ENCODE measurements at places on chromosomes 1 and 21.
A peak's percentile ranks its signal among the peaks of the same experiment; 100 is the strongest.

DNA sequence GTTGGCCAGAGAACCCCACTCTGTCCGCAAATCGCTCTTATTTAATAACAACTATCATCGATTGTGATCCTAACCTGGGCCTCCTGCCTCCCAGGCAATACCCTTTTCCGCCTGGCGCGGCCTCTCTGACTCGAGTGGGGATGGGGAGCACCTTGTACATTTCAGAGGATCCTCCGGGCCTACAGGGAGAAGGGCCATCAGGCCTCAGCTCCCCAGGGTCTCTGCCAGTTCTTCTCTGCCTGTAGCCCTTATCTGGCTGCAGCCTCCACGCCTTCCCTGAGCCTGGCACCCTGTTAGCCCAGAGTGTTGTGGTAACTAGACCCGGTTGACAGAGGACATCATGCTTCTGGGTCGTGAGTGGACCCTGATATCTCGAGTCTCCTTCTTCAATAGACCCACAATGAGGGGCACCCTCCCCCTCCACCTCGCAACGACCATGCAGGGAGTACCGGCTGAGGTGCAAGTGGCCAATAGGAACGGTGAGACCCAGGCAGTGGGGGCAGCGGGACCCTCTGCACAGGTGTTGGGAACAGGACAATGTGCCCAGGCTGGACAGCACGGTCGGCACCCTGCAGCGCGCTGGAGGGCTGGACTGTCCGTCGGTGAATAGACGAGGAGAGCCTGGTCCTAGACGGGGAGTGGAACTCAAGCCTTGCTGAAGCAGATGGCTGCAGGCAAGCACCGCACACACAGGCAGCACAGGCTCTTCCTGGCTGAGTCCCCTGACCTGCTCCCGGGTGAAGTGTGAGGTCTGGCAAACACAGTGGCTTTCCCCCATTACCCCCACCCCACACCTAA is 7.1 kb upstream of the CRYBG2 start:
- no peak for DNase-seq

DNA sequence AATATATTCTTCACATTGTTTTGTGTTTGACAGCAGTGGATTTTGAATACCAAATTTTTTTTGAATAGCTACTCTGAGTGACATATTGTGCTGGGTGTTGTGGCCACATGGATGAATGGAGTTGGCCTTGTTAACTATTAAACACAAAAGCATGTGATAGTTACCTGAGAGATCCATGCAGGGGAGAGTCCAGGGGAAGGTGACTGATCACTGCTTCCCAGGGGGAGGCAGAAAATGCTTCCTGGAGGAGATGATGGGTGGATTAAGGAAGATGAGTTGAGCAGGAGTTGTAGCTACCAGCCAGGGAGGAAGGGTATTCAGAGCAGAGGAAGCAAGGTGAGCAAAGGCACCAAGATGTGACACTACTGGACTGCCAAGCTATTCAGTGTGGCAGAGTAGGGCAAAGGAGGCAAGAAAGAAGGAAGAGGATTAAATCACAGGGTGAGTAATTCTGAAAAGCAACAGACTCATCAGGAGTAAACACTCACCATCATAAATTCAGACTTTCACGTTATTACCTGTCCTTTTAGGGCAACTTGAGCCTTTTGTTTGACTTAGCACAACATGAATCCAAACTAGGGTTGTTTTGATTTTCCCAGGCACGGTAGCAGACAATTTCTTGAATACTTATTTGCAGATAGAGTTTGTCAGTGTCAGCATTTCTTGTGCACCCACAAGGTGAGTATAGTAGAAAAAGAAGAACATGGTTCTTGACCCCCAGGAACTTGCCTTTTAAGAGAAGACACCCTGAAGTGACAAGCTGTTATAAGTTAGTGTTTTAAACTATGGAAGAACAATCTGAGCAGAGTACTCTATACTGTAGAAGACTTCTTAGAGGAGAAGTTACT is 4.2 kb downstream of the CD46 start:
- no peak for DNase-seq

GRCh38 chr1:212858461-212859265 is 588 bp downstream of the FLVCR1 start:
- DNase-seq, result peak; percentile 24

DNA sequence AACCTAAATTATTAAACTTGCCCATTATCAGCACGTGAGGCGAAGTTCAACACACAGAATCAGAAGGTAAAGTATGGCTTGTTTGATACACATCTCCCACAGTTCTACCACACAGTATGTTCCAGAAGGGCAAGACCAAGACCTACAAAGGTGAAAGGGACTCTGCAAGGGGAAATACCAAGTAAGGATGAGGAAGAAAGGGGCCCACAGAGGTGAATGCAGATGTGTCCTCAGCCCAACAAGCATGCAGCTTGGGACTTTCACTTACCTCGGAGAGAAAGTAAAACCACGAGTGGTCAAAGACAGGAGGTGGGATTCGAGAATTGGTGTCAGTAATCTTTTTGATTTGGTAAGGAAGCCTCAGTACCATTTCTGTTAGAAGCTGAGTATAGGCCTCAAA is 85.8 kb downstream of the UBR4 start:
- DNase-seq, result no peak

DNA sequence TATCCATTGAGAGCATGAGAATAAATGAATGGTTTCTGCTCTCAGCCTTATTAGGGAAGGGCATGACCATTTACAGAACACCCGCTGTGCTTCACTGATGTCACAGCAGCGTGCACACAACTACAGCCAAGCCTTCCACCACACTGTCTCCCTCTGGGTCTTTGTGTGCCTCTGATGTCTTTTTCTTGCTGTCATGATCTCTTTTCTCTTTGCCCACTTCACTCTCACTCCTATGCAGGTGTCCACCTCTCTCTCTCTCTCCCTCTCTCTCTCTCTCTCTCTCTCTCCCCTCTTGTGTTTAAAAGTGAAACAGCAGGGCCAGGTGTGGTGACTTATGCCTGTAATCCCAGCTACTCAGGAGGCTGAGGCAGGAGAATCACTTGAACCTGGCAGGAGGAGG is 232.5 kb upstream of the JUN start:
- no peak for DNase-seq

All from right renal cortex interstitium (tissue), 3 donors.